Activated T-helper 2 cell treated with anti-CD3 and anti-CD28 coated beads, Interferon-gamma antibody, Interleukin-2, Interleukin-4, amounts not matched to agents 10 μg/mL and 5 μg/mL and 100 μg/mL, durations not matched to agents 14 hours and 24 hours and 36 hours (primary cell): ENCODE measurements at places on chromosomes 2 and 18. TPM values are rescaled to one million over a fixed set of nuclear protein-coding genes. Genes with fewer than 3 reads are reported as not detected.

DNA sequence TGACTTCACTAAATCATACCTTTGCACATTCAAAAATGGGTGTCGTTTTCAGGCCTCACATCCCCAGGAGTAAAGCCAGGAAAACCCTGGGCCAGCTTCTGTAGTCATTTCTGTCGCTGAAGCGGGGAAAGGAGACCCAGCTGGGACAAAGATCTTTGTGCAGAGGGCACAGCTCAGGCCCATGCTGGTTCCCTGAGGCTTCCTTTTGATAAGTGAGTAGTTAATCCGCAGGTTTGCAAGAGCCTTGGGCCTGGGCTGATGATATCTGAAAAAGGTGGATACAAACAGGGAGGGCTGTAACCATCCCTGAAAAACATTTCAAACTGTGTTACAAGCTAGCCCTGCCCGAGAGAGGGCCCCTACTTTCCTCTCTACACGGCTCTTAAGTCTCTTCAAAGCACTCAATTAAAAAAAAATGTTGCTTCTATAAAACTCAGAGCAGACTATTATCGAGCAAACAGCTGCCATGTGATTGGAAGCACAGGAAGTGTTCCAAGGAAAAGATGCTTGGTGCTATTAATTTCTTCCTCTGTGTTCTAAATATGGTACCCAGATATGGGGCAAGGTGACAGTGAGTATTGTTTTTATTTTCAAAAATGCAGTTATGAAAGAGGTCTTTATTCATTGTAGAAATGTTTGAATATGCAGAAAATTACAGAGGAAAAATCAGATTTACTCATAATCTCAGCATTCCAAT lies 117.2 kb downstream of the LNPK start:
- no peaks in the 10 kb centered on the region for H3K36me3 ChIP-seq
- H3K27me3 ChIP-seq: peaks cover 2% of the 10 kb centered on the region
- H3K4me1 ChIP-seq: no peaks in the 10 kb centered on the region
- no peak for DNase-seq
- H3K4me3 ChIP-seq: no peak overlapping the region

GRCh38 chr18:50659091-50660003 lies 99.5 kb downstream of the MAPK4 start:
- H3K27me3 ChIP-seq: no peaks in the 10 kb centered on the region
- H3K27ac ChIP-seq: no peak overlapping the region
- DNase-seq: no peak
- H3K36me3 ChIP-seq: no peaks in the 10 kb centered on the region
- no peaks in the 10 kb centered on the region for H3K4me1 ChIP-seq
- no peak overlapping the region for H3K4me3 ChIP-seq

Gene VPS4B
- 53.8 and 56.1 TPM in 2 replicates for total RNA-seq

Gene MARCO
- total RNA-seq: not detected in 2 replicates

DNA sequence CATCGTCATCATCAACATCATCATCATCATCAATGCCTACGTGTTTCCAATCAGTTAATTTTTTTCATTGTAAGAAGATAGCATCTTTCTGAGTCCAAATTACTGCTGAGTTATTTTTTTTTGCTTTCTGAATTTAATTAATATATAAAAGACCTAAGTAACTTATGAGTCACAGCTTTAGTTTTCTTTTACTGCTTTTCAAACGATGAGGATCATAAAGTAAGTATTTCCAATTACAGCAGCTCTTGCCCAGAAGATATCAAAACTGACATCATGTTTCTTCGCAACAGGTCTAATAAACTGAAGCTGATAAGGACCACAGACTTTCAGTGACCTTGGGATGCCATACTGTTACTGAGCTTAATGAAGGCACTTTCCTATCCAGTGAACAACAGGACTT lies 442.2 kb downstream of the DSEL start:
- H3K4me3 ChIP-seq: no peak overlapping the region
- no peak overlapping the region for H3K27ac ChIP-seq
- H3K27me3 ChIP-seq: no peaks in the 10 kb centered on the region

DNA sequence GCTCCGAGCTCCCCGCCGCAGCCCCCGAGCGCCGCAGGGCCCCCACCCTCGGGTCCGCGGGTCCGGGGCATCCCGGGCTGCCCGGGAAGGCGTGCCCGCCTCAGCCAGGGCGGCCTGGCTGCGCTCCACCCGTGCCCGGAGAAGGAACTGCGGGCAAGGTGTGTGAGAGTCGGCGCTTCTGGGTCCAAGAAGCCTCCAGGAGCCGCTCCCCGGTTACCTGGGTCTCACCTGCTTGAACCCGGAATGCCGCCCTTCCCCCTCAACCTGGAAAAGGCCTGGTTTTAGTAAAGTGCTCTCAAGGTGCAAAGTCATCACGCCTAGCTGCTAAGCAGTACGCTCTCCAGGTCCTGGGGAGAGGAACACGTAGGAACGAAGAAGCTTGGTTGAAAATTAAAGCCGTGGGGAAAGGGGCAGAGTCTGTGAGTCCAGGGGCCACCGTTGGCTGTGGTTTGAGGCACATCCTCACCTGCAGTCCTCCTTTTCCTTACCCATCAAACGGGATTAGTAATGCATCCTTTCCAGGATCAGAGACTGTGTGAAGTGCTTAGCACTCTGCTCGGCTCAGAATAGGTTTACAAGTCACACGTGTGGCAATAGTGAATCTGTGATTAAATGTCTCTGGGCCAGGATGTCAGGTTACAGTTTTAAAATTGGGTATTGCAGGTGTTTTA lies 1.2 kb downstream of the ASAP2 start:
- H3K4me3 ChIP-seq: peak overlapping the region; percentile 35
- peaks cover 56% of the 10 kb centered on the region for H3K27me3 ChIP-seq
- no peak overlapping the region for H3K27ac ChIP-seq
- no peaks in the 10 kb centered on the region for H3K36me3 ChIP-seq
- no peak for DNase-seq
- peaks cover 3% of the 10 kb centered on the region for H3K4me1 ChIP-seq

Gene IRS1
- 1.9 and 3.1 TPM in 2 replicates for total RNA-seq

DNA sequence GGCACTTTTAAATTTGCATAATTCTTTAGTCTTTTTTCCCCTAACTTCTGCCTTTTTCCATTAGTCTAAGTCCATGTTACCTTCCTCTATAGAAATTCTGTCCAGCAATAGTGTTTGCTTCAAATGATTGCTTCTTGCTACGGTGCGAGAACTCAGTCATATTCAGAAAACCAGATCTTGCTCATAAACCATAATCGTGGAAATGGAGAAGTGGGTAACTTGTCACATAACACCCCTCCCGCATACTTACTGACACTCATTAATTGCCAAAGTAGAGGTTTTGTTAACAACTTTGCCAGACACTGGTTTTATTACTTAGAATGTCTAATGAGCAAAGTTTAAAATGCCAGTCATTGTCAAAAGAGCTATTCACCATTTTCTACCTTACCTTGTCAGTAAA lies 94.3 kb upstream of the TWSG1 start:
- peaks cover 7% of the 10 kb centered on the region for H3K4me1 ChIP-seq
- H3K4me3 ChIP-seq: no peak overlapping the region
- H3K27me3 ChIP-seq: no peaks in the 10 kb centered on the region
- no peak for DNase-seq
- H3K36me3 ChIP-seq: peaks cover 57% of the 10 kb centered on the region

DNA sequence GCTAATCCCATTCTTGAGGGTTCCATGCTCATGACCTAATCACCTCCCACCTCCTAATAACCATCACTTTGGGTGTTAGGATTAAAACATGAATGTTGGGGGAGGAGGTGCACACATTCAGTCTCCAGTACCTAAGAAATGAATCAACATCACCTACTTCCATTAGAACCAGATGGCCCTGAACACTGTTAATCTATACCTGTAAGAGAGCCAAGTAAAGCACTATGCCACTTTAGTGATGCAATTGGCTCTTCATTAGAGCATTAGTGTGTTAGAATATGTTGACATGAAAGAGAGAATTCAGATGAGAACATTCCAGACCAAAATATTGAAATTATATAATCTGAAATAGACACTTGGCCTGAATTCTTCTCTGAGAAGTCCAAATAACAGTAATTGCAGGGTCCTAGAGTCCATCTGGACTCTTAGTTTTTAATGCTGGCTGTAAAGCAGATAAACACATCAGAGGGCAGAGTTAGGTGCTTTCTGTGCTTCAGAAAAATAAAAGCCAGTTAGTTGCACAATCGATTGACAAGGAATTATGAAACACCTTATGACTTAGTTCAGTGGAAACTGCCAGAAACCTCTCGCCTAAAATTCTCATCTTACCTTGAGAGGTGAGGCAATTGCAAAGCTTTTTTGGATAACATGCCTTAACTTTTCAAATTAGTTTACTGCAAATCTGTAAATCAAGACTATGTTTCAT lies 923.7 kb downstream of the SLC4A3 start:
- no peak for DNase-seq
- no peaks in the 10 kb centered on the region for H3K36me3 ChIP-seq
- H3K4me3 ChIP-seq: no peak overlapping the region
- no peaks in the 10 kb centered on the region for H3K27me3 ChIP-seq
- H3K4me1 ChIP-seq: no peaks in the 10 kb centered on the region

- H3K4me3 ChIP-seq: no peak overlapping the region
- H3K36me3 ChIP-seq: no peaks in the 10 kb centered on the region
- H3K4me1 ChIP-seq: peaks cover 12% of the 10 kb centered on the region
- no peak overlapping the region for H3K27ac ChIP-seq
Measured at GRCh38 chr2:178761759-178762371, 45.4 kb downstream of the TTN start.

Gene NLRC4
- total RNA-seq: 0.16 TPM in 1 of 2 replicates, not detected in the other

Gene KIF5C
- total RNA-seq: 12.9 and 17.3 TPM in 2 replicates

DNA sequence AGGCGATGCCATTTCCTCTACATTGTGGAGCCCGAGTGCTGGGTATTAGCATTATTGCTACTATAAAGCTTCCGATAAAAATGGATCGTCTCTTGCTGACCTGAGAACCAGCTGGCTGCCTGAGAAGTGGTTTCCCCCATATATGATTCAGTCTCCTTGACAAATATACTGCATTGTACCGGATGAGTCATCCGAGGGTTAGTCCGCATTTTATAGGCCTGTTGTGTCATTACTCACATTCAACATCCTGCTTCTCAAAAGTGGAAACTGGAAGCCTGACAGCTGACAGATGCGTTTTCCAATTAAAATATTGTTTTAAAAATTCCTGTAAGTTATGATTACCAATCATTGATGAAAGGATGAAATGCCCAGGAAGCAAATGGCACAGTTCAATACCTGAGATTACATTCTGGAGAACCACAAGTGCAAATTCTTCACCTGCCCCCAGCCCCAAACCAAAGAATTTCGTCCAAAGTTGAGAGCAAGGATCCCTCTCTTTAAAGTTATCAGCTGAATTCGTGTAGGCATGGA lies 65.7 kb downstream of the SPRED2 start:
- no peaks in the 10 kb centered on the region for H3K36me3 ChIP-seq
- no peak for DNase-seq
- H3K27me3 ChIP-seq: peaks cover 31% of the 10 kb centered on the region
- H3K4me3 ChIP-seq: no peak overlapping the region
- H3K4me1 ChIP-seq: peaks cover 20% of the 10 kb centered on the region
- no peak overlapping the region for H3K27ac ChIP-seq

Gene GKN1
- total RNA-seq: not detected in 2 replicates

Gene LIMS3
- total RNA-seq: not detected in 2 replicates

- DNase-seq: peak; percentile 50
- no peaks in the 10 kb centered on the region for H3K27me3 ChIP-seq
- peak overlapping the region; percentile 82 for H3K27ac ChIP-seq
- H3K4me1 ChIP-seq: peaks cover 73% of the 10 kb centered on the region
- H3K36me3 ChIP-seq: peaks cover 71% of the 10 kb centered on the region
- H3K4me3 ChIP-seq: peak overlapping the region; percentile 96
Measured at GRCh38 chr2:219247678-219248642, 2.7 kb downstream of the STK16 start.

GRCh38 chr2:216985658-216986141 lies 125.8 kb upstream of the TNP1 start:
- DNase-seq: no peak
- H3K4me3 ChIP-seq: no peak overlapping the region
- H3K4me1 ChIP-seq: no peaks in the 10 kb centered on the region
- no peak overlapping the region for H3K27ac ChIP-seq
- H3K36me3 ChIP-seq: no peaks in the 10 kb centered on the region

DNA sequence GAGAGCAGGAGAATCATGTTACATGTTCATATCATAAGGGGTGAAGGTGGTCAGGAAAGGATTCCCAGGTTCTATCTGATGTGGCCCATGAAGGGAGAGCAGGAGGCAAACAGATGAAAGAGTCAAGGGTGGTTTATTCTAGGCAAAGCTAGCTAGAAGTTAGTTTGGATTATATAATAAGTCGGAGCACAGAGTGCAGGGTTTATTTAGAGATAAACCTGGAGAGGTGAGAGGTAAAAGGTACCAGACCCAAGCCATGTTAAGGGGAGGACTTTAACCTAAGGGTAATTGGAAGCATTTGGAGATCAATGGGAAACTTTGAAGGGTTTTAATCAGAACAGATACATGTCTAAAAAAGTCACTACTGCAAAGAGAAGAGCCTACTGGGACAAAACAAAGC lies 69.2 kb upstream of the LRATD1 start:
- DNase-seq: no peak
- H3K27me3 ChIP-seq: no peaks in the 10 kb centered on the region
- H3K27ac ChIP-seq: no peak overlapping the region
- H3K4me3 ChIP-seq: no peak overlapping the region
- no peaks in the 10 kb centered on the region for H3K36me3 ChIP-seq

Gene SPR
- 9.5 and 9.9 TPM in 2 replicates for total RNA-seq

DNA sequence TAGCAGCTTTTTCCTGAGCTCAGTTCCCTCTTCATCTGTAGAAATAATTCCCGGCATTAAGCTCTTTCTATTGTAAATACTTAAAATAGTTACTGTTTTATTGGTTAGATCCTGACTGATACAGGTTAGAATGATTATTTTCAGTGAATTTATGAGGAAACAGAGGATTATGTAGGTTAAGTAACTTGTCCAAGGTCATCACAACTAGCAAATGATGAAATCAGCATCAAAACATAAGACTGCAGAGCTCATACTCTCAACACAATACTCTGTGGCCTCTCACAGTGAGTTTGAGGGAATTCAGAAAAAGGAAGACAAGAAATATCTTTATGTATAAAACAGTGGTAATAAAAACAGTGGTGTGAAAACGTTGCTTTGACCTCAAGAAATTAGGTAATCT lies 113.2 kb upstream of the DLX2 start:
- peaks cover 2% of the 10 kb centered on the region for H3K27me3 ChIP-seq
- H3K4me1 ChIP-seq: no peaks in the 10 kb centered on the region
- no peaks in the 10 kb centered on the region for H3K36me3 ChIP-seq
- no peak for DNase-seq
- no peak overlapping the region for H3K27ac ChIP-seq

- no peak overlapping the region for H3K4me3 ChIP-seq
- no peaks in the 10 kb centered on the region for H3K4me1 ChIP-seq
- H3K36me3 ChIP-seq: no peaks in the 10 kb centered on the region
- H3K27ac ChIP-seq: no peak overlapping the region
Measured at GRCh38 chr2:88100489-88100858, 27.4 kb downstream of the FABP1 start.

GRCh38 chr2:169090133-169090820 lies 20.9 kb downstream of the DHRS9 start:
- peaks cover 16% of the 10 kb centered on the region for H3K4me1 ChIP-seq
- H3K27ac ChIP-seq: no peak overlapping the region
- no peak overlapping the region for H3K4me3 ChIP-seq
- H3K27me3 ChIP-seq: peaks cover 1% of the 10 kb centered on the region
- peaks cover 17% of the 10 kb centered on the region for H3K36me3 ChIP-seq

GRCh38 chr2:226836548-226836885 lies 663 bp downstream of the RHBDD1 start:
- H3K27ac ChIP-seq: peak overlapping the region; percentile 98
- peaks cover 55% of the 10 kb centered on the region for H3K4me1 ChIP-seq
